Midbrain (tissue), 1 donor: ENCODE measurements at places on chromosomes 1 and 21.

GRCh38 chr1:111366256-111366655, 61.3 kb downstream of the OVGP1 start:
- DNase-seq: no peak

DNA sequence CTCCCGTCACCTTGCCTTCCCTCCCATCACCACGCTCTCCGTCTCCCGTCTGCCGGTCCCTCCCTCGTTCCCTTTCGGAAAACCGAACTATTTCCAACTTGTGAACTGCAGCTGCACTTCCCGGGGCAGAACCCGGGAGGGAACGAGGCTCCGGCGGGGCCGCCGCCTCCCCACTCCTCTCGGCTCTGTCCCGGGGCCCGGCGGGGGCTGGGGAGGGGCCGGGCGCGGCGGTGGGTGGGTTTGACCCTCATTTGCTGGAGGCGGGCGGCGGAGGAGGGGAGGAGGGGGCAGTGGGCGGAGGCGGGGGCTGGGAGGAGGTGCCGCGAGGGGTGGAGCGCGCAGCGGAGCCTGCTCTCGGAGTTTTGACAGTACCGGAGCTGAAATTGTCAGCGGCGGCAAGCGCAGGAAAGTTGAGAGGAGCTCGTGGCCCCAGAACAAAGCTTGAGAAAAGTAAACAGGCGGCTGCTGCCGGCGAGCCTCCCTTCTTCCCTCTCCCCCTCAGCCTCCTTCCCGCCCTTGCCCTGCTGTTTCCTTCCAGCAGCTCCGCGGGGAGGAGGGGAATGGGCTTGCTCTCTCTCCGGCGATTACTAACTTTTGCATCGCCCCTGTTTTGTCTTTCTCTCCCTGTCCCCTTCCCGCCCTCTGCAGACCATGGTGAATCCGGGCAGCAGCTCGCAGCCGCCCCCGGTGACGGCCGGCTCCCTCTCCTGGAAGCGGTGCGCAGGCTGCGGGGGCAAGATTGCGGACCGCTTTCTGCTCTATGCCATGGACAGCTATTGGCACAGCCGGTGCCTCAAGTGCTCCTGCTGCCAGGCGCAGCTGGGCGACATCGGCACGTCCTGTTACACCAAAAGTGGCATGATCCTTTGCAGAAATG, 2.9 kb downstream of the LMO4 start:
- DNase-seq: peak; percentile 60

- no peak for DNase-seq
Measured at GRCh38 chr1:225044258-225044657, 114.8 kb downstream of the DNAH14 start.

DNA sequence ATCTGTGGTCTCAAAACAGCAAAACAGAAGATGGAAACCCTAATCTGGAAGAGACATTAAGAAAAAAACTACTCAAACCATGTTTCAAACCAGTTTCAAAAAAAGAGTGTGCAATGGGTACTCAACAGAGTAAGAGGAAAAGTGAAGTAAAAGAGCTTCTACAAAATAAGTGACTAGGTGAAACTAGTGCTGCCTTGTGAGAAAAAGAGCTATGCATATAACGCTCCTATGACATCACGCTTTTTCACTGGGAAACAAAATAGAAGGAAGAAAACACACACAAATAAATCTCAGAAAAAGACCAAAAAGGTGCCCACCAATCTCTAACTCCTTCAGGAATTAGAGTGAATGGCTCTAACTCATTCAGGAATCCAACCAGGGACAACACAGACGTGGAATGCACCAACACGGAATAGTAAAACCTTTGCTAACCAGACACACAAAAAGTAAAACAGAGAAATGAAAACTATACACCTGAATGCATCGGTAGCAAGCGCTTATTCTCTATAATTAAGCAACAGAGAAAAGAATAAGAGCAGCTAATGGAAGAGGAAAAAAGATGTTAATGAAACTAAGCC, 1.3 kb downstream of the FOXJ3 start:
- DNase-seq: no peak

- no peak for DNase-seq
Measured at GRCh38 chr1:2235300-2235998, 7.3 kb downstream of the SKI start.
